ENCODE measurements at places on chromosomes 7 and 10. TPM values are rescaled to one million over a fixed set of nuclear protein-coding genes. Genes with fewer than 3 reads are reported as not detected.

Gene CCDC172
- not detected for total RNA-seq

Gene ENKUR
- 4.4 TPM for total RNA-seq

Gene CTAGE8
- total RNA-seq, result not detected

Gene ST8SIA6
- 11.6 TPM for total RNA-seq

Gene TMEM184A
- not detected for total RNA-seq

Gene PPP1R17
- total RNA-seq, result 5.0 TPM

Gene ITPRID1
- 5.3 TPM for total RNA-seq

Gene CAMK1D
- 34.4 TPM for total RNA-seq

Gene ZPBP
- total RNA-seq, result not detected
